Gastrocnemius medialis (tissue), 4 donors: ENCODE measurements at places on chromosomes 7 and 10. TPM values are rescaled to one million over a fixed set of nuclear protein-coding genes. Genes with fewer than 3 reads are reported as not detected.

The C10orf67 gene
- not detected for total RNA-seq

The SOSTDC1 gene
- not detected for total RNA-seq

The NUTM2A gene
- 0.35 TPM for total RNA-seq

The SVIL gene
- total RNA-seq = 1,164 TPM

The TUBB8 gene
- not detected for total RNA-seq

The TYSND1 gene
- 10.3 TPM for total RNA-seq

The SEMA3D gene
- total RNA-seq = not detected

The SERPINE1 gene
- 21.7 TPM for total RNA-seq

The CLEC5A gene
- not detected for total RNA-seq

The C10orf105 gene
- not detected for total RNA-seq

The FXYD4 gene
- total RNA-seq = not detected

The ADAM8 gene
- total RNA-seq = 1.3 TPM

The ASIC3 gene
- total RNA-seq = 2.9 TPM

The SEMA3E gene
- not detected for total RNA-seq

The PLEKHS1 gene
- not detected for total RNA-seq

The CAMK1D gene
- total RNA-seq = 1.8 TPM

The CPA4 gene
- total RNA-seq = not detected

The RASA4B gene
- total RNA-seq = 38.0 TPM

The SLC29A4 gene
- 4.6 TPM for total RNA-seq

The PRXL2A gene
- total RNA-seq = 21.9 TPM

The ELOVL3 gene
- total RNA-seq = not detected
